ENCODE measurements at places on chromosomes 16 and 17.
A peak's percentile ranks its signal among the peaks of the same experiment; 100 is the strongest.

DNA sequence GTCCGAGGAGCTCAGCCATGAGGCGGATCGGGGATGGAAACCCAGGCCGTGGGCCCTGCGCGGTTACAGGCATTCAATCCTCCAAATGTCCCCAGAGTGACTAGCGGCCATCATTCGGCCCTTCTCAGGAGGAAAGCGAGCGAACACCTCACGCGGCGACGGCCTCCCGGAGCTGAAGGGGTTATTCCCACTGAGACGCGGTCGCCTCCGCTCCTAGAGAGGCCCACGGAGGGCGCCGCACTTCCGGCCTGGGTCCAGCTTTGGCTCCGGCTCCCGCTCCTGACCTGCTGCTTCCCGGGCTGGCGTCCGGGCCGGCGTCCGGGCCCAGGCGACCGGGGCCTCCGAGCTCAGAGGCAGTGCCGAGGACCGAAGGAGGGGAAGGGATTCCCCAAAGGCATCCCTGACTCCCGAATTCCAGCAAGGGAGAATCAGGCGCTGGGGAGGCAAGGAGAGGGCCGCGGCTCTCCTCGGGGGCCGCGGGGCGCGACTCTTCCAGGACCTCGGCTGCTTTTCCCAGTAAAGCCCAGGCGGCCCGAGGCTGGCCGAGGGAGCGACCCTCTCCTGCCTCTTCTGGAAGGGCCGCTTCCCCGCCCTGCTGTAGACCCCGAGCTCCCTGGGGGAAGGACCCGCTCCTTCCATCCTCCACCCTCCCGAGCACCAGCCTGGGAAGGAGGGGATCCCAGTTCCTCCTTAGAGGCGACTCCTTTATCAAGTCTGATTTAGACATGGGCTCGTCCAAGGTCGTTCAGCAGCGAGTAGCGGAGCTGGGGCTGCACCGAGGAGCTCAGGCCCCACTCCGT, 18.6 kb upstream of the ZNF629 start:
- peak; percentile 33 for DNase-seq

GRCh38 chr16:67022531-67023214, 6.3 kb upstream of the CBFB start:
- no peak for DNase-seq

DNA sequence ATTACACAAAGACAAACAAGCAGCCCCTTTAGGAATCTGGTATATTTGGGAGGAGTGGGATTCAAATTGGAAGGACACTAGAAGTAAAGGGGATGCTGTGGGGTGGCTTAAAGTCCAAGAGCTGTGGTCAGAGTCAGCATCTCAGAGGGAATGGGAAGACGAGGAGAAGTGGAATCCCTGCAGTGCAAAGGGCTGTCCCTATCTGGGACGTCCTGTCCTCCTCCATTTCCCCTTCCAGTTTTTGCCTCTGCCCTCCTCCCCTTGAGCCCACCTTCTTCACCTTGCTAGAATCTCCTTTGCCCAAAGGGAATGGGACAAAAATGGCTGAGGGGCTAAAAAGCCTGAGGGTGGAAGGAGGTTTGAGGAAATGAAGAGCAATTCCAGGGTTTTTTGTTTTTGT, 4.2 kb upstream of the PLXDC1 start:
- no peak for DNase-seq

GRCh38 chr17:1989135-1989534, 36.0 kb downstream of the RTN4RL1 start:
- DNase-seq: no peak

GRCh38 chr17:21228845-21229244, 14.9 kb upstream of the TMEM11 start:
- no peak for DNase-seq

- no peak for DNase-seq
Observed at GRCh38 chr17:17183744-17184143, 22.4 kb downstream of the PLD6 start.

DNA sequence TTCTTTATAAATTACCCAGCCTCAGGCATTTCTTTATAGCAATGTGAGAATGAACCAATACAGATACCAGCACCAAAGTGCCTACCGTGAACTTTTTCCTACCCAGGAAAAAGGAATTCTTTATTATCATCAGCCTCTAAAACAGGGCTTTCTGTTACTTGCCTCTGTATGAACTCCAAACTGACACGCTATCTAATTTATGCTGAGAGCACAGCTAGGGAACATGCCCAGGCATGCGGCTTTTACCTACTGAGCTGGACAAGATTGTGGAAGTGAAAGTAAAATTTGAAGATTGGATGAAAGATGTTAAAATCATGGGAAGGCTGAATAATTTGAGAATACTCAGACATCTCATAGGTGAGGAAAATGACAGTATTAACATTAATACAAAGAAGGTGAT, 24.4 kb upstream of the ADCY9 start:
- DNase-seq: no peak

Data from cerebellar nuclear complex (tissue), 1 donor.